Fibroblast of mammary gland (primary cell): ENCODE measurements at places on chromosomes 5 and 9.

- DNase-seq, result no peak
Observed at GRCh38 chr5:108418197-108418596, 36.3 kb upstream of the FBXL17 start.

DNA sequence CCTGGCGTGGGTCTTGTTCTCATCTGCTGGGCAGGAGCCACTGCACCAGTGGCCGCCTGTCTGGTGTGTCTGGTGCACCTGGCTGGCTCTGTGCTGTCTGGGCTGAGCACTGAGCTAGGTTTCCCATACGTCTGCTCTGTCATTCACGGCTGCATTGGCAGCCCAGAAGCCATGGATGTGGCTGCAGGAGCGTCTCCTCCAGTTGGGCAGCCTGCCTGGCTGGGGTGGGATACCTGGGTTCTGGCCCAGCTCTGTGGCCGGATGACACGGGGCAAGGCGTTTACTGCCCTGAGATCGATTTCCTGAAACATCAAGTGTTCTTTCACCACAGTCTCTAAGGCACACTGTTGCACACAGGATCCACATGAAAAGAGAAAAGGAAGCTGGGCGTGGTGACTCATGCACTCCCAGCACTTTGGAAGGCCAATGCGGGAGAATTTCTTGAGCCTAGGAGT is 25.5 kb upstream of the SLC25A51 start:
- DNase-seq, result peak; percentile 55

DNA sequence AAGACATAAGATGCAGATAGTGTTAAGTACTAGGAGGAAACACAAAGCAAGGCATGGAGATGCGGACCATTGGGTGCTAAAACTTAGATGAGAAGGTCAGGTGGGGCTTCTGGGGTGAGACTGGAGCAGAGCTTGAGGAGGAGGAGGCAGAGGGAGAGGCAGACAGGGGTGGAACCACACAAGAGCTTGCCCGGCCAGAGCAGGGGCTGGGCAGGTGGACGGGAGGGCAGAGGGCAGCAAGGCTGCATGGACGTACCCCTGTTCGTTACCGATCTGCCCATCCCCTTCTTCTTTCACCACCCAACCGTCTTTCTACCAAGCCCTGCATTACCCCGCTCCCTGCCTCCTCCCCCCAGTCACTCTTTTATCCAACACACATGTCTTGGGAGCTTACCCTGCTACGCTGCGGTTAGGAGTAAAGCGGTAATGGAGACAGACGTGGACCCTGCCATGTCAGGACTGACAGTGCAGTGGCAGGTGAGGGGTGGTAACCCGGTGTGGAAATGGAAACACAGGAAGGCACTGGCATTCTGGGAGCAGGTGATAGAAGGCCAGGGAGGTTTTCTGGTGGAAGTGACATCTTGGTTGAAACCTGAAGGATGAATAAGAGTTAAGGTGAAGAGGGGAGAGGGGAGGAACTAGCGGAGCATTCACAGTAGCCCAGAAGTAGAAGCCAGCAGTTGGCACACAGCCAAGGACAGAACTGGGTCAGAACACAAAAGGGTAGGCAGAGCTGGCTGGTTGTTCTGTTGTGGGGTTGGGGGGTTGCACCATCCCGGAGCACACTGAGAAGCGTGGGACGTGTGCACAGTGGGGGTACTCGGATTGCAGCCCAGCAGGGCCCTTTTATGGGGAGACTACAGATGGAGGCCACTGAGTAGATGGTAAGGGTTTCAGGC is 167.2 kb downstream of the CACNA1B start:
- DNase-seq, result no peak

DNA sequence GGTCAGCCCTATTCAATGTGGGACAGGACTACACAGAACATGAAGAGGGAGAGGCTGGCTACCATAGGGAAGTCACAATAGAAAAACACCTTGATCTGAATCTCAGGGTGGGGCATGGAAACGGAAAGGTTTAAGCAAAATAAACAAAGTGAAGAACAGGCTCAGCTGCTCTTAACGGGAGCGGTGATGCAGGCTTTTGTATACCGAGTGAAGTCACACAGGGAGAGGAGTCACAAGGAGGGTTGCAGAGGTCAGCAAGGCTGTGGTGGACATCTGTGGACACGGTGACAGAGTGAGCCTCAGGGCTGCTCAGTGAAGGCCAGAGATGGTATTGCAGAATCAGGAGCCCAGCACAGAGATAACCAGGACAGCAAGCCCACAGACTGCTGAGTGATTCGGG is 30.6 kb upstream of the SEMA4D start:
- DNase-seq, result no peak

- peak; percentile 68 for DNase-seq
Observed at GRCh38 chr5:53478411-53479044, 1.9 kb upstream of the FST start.

DNA sequence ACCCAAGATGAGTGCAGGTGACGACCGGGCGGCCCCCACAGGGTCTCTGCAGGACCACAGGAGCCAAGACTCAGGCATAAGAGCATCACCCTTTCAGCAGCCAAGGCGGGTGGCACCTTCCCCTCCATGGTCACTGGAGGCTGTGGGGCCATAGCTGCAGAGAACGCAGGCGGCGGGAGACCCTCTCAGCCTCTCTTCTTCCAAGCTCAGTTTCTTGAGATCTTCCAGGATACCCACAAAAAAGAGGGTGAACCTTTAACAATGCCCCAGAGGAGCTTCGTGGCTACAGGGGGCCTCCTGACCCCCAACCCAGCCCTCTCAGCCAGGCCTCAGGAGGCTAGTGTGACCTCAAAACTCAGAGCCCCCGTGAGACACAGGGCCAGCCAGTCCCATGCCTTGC is 5.8 kb upstream of the TBC1D9B start:
- no peak for DNase-seq

DNA sequence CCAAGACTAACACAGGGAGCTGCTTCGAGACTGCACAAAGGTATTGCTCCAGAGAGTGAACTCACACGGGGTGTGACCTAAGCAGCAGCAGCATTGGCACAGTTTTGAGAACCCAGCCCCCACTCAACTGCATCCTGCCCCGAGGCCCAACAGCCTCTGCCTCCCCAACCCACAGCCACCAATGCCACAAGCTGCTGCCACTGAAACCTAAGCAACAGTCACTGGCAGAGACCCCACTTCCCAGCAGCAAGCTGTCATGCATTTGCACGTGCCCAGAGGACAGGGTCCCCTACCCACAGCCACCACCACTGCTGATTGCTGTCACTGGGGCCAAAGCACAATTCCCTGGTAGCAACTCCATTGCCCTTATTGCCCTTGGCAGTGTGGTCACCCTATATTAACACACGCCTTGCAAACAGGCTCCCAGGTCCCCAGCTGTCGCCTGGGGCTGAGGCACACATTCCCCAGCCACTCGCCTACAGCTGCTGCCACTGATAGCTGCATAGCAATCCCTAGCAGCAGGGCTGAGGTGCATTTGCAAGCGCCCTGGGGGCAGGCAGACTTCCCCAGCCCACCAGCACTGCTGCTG is 141.0 kb downstream of the AGTPBP1 start:
- no peak for DNase-seq

- DNase-seq, result no peak
Observed at GRCh38 chr9:977838-978830, 1.7 kb downstream of the DMRT3 start.

GRCh38 chr9:8616414-8616813 is 816.8 kb upstream of the DMAC1 start:
- no peak for DNase-seq

GRCh38 chr5:122694884-122695283 is 80.0 kb upstream of the SNX2 start:
- no peak for DNase-seq

DNA sequence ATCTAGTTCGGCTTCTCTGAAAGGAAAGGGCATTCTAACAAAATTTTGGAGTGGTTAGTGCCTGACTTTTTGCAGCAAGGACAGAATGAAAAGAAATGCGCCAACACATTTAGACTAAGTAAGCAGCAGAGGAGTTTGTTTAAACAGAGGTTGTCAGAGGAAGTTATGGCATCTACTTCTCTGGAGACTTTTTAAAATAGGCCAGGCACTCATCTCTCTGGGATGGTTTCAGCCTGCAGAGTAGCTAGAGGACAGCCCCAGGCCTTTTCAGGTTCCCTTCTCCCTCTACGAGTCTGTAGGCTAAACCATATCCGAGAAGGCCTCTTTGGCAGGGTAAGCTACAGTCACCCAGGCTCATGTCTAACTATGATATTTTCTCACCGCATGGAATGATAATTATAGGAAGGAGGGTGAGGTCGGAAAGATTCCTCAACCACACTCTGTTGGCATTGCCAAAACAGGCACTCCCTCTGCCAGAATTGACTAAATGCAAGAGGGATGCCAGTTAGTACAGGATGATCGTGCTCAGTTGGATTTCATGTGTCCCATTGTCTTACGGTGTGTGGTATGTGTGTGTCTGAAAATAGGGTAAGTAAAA is 1.4 kb upstream of the CTXN3 start:
- DNase-seq, result no peak

GRCh38 chr9:138120511-138121437 is 243.2 kb downstream of the CACNA1B start:
- DNase-seq, result no peak

DNA sequence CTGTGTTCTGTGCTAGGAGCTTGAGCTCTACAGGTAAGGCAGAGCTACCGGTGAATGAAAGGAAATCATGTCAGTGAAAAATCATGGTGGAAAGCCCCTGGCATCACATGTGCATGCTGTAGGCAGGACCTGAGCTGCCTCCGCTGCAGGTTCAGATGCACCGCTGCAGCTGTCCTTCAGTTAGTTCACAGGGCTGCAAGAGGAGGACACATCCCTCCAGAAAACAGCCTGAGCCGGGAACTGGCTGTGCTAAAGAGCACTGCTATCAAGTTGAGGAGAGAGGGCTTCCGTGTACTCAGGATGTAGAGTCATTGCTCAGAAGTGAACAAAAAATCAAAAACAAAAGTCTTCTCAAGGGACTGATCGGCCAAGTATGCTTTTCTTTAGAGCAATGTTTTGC is 138.6 kb downstream of the ERCC6L2 start:
- no peak for DNase-seq

- DNase-seq, result no peak
Observed at GRCh38 chr5:124921694-124922093, 175.3 kb upstream of the ZNF608 start.

DNA sequence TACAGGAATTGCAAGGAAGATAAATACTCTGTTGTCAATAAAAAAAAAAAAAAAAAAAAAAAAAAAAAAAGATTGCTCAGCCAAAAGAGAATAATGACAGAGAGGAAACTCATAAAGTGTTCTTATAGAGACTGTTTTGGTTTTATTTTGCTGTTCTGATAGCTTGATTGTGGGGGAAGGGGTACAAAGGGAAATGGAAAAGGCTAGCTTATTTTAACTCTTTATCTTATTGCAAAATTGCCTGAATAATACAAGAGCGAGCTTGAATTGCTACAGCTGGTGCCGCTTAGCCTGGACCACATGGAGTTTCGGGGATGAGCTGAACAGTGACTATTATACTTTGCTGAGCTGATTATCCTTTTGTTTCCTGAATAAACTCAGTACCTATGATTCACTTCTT is 31.0 kb upstream of the SHISAL2B start:
- DNase-seq, result peak; percentile 4

- no peak for DNase-seq
Observed at GRCh38 chr5:143064676-143065075, 294.5 kb downstream of the ARHGAP26 start.

DNA sequence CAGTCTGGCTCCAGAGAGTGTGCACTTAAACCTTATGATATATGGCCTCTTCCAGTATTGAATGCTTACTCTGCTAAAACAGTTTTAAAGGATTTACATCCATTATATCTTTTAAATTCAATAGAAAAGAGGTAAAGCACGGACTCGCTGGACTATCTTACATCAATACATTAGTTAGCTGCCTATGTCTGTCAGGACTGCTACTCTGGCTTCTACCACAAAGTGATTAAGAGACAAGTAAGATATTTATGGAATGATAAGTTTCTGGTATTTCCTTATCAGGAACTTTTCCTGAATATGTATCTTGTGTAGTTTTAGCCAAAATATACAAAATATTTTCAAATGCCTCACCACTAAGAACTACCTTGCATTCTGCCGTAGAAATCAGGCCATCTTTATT is 295.1 kb downstream of the ISL1 start:
- no peak for DNase-seq
